ENCODE measurements at places on chromosomes 2 and 18. TPM values are rescaled to one million over a fixed set of nuclear protein-coding genes. Genes with fewer than 3 reads are reported as not detected.

- DNase-seq: no peak
These were observed 63.0 kb downstream of the TANK start for GRCh38 chr2:161223139-161223732.

DNA sequence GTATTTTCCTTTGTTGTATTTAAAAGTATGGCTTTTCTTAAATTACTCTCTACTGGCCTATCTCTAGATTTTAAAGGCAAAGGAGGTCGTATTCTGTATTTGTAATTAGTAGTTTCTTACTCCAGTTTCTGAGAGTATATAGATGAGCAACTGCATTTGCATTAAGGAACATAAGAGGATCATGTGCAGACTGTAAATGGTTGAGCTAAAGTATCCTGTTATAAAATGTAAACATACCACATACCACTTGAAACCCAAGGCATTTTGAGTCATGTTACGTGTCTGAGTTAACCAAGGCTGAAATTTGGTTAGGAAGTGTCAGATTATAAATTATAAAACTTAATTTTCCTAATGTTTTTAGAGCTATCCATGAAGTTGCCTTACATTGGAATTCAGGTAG is 76.3 kb downstream of the GPD2 start:
- no peak for DNase-seq

GRCh38 chr2:221423210-221423804 is 148.8 kb downstream of the EPHA4 start:
- DNase-seq: no peak

DNA sequence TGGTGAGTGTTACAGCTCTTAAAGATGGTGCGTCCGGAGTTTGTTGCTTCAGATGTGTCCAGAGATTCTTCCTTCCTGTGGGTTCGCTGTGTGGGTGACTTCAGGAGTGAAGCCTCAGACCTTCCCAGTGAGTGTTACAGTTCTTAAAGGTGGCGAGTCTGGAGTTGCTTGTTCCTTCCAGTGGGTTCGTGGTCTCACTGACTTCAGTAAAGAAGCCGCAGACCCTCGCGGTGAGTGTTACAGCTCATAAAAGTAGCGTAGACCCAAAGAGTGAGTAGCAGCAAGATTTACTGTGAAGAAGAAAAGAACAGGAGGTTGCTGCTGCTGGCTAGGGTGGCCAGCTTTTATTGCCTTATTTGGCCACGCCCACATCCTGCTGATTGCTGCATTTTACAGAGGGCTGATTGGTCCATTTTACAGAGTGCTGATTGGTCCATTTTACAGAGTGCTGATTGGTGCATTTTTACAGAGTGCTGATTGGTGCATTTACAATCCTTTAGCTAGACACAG is 34.0 kb upstream of the SPTBN1 start:
- DNase-seq: no peak

DNA sequence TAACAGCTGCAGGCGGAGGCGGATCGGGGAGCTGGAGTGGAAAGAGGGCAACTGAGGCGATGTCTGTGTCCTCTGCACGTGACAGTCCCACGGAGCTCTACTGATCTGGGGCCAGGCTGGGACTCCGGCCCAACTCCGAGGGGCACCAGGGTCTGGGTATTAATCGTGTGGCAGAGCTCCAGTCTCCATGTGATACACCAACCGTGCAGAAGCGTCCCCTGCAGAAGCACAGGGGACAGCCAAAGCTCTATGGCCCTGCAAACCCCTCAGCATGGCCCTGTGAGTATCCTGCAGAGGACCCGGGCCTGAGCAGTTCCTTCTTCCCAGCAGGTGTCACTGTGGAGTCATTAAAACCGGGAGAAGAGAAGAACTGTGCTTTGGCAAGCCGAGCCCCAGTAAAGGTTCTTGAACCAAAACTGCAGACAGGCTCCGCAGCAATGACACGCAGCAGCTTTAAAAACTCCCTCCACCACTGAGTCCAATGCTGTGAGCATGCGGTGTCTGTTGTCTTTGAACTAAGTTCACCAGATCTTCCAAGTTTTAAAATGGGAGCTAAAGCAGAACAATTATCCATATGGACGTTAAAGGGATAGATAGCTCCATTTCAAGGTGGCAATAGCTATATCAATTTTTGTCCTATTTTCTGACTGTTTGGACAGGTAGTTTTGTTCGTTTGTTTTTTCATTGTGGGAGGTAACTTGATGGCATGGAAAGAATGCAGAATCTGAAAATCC is 79.4 kb downstream of the TMEM182 start:
- peak; percentile 46 for DNase-seq

DNA sequence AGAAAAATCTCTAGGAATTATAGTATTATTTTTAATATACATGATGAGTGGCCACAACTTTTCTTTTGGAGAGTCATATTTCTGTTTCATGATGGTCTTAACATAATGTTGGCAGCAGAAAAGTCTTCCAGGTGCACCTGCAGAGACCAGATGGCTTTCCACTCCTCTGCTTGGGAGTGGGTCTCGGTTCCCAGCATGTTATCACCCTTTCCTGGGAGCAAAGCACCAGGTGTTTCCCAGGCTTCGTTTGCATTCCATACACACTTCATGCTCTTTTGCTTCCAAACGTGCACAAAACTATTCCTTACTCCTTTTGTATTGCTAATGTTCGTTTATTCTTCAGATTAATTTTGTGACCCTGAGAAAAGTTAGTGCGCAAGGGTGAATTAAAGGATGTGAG is 305.2 kb downstream of the CDH2 start:
- no peak for DNase-seq

Gene CELF4
- total RNA-seq: 60.7 TPM

Gene DPYSL5
- 128 TPM for total RNA-seq
